ENCODE measurements at places on chromosomes 7 and 10.
A peak's percentile ranks its signal among the peaks of the same experiment; 100 is the strongest.

DNA sequence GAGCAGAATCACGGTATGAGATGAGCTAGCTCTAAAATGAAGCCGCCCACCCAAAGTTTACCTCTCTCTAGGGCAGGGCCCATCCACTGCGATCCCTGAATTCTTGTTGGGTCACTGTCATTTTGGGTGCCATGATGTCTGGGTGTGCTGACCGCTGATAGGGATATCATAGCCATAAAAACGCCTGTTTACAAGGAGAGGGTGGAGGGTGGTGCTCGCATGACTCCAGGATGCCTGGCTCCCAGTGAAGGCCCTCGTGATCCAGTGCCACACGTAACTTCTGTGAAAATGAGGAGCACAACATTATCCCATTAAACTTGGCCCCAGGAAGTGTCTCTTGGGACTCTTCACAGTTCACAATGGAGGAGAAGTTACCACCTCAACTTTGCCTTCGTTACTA is 139.5 kb downstream of the TCF7L2 start:
- DNase-seq = no peak

- DNase-seq = no peak
Observed at GRCh38 chr10:34097682-34098081, 717.4 kb downstream of the PARD3 start.

GRCh38 chr10:43076876-43077420 is at the start of gene RET:
Gene RET, plus strand, starts transcription at chr10:43077069. Its CDS starts 190 bp downstream, at chr10:43077259.
- peak; percentile 4 for DNase-seq

DNA sequence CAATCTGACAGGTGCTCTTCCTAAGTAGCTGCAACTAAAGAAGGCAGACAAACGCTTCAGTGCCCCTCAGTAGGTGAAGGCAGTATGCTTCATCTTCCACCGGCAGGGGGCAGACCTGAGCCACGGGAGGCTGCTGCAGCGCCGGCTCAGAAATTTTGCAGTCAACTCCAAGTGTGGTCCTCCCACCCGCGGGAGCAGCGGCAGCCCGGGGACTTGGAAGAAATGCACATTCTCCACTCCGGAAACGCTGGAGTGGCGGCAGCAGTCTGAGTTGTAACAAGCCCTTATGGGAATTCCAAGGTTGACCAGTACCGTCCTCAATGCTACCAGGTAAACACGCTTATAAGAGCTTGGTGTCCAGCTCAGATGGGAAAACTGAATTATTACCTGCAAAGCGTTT is 3.4 kb downstream of the IGFBP3 start:
- peak; percentile 78 for DNase-seq

Measured in ACHN (cell line).